Stimulated activated effector memory CD8-positive, alpha-beta T cell treated with anti-CD3 and anti-CD28 coated beads, Interleukin-12 subunit alpha, Interleukin-12 subunit beta, amount 100 ng/mL, for 72 hours (primary cell): ENCODE measurements at places on chromosomes 1 and 21.

DNA sequence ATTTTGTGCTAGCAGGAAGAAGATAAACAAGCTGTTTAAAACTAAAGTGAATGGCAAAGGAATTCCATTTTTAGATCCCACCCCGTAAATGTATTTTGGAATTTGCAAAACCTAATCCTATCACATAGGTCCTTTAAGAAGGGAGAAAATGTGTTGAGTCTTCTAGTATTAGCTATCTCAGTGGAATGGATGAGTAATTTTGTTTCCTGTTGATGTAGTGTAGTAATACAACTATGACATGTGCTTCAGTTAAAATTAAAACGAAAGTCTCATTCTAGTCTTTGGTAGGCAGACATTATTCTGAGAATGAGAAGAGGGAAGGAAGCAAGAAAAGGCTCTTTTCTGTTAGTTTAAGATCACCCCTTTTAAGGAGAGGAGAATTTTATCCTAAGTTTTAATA is 265.9 kb upstream of the C1orf105 start:
- DNase-seq = no peak

DNA sequence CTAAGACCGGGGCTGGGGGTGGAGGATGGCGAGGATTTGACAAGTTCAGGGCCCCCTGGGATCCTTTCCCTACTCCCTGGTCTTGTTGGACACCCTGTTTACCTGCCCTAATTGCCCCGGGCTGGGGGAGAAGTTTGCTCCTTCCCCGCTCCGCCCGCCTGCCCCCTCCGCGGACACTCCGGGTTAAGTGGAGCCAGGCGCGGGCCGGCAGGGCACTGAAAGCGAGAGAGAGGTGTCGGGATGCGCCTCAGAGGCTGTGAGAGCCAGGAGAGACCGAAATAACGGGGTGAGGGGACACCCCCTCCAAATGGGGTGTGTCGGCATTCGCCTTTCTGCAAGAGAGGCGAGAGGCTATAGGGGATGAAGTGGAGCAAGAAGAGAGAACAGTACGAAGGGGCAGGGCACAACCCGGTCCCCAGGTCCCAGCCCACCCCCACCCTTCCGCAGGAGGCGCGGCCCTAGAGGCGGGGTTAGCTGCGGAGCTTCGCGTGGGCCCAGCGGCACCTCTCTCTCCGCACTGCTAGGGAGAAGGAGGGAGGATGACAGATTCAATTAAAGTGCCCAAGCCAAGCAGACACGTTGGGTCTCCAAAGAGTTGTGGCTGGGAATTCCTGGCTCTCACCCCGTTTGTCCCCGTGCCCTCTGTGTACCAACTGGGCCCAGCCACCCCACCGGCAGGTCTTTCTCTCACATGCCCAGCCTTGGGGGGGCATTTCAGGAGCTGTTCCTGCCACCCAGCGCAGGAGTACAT is 3.8 kb downstream of the EFNA3 start:
- no peak for DNase-seq

GRCh38 chr1:18385239-18385790 is 95.4 kb upstream of the KLHDC7A start:
- no peak for DNase-seq

GRCh38 chr1:203547147-203547546 is 53.2 kb downstream of the OPTC start:
- no peak for DNase-seq

GRCh38 chr21:45138199-45139002 is 64.0 kb downstream of the ADARB1 start:
- peak; percentile 80 for DNase-seq

GRCh38 chr1:15288173-15288926 is 41.3 kb downstream of the FHAD1 start:
- DNase-seq = no peak

DNA sequence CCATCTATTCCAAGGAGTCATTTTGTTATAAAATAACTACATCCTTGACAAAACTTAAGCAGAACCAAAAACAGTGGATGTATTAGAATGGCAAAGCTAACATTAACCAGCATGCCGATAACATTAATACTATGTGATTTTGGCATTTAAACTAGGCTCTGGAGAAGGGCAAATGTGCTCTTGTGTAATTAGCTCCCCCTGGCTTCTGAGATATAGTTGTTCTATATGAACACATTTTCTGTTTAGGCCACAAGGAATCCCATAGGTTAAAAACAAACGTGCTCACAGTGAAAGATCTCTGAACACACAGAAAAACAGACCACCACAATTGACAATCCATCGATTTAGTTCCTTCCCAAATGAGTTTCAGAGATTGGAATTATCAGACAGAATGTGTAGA is 57.4 kb upstream of the TARS2 start:
- no peak for DNase-seq

- DNase-seq = no peak
These were observed 9.0 kb upstream of the DMRTB1 start for GRCh38 chr1:53450225-53450624.

DNA sequence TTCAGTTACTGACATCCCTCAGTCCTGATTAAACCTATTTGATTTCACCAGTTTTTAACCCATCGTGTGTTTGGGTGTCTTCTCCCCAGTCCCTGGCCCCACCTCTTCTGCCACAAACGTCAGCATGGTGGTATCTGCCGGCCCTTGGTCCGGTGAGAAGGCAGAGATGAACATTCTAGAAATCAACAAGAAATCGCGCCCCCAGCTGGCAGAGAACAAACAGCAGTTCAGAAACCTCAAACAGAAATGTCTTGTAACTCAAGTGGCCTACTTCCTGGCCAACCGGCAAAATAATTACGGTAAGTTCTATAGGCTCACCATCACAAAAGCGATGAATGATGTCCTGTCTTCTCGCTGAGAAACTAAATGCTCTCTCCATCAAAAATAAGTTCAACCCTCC is 28.7 kb downstream of the NBPF3 start:
- DNase-seq = no peak

GRCh38 chr1:104309673-104310072 is 560.0 kb downstream of the AMY1C start:
- DNase-seq = no peak

DNA sequence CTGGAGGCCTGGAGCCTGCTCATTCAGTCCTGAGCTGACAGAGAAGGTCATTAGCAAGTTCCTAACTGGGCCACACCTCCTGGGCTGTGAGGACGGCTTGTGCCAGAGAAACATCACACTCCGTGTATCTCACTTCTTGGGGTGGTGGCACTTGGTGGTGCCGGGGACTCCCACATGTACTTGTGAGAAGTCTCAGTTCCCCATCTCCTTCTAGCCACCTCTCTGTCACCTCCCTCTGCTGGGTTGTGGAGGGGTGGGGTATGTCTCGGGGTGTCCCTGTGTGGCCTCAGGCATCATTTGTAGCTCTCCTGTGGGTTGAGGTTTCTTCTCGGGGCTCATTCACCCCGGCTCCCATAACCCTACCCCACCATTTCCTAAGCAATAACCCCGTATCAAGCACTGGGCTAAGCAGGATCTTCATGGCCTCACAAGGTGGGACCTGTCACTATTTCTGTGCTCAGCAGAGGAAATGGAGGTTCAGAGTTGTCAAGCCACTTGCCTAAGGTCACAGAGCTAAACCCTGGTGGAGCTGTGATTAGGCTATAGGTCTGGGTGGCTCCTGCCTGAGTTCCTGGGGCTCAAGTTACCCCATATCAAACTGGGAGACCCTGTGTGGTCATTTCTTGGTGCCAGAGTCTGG is 62.5 kb downstream of the UBIAD1 start:
- DNase-seq = no peak

DNA sequence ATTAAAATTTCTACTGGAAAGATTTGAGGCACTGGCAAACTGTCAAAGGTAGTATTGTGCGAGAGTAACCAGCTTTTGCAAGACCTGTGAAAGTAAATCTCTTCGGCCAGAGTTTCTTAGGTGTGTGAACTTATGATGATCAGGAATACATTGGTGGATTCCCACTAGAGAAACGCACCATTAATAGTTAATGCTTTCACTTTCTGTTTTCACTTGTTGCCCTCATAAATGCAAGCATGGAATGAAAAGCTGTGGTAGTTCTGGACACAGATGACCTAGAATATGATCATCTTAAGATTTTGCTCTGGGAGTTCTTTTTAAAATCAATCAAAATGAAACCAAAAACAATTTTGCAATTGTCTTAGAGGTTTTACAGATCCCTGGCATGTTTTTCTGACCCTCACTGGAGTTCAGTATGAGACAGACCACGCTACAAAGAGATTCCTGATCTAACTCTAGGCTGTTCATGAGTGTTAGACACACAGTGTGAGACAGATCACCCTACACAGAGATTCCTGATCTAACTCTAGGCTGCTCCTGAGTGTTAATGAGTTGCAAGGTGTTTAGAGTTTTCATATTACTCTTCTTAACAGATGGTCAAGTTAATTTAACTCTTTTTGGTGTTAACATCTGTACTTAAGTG is 98.8 kb downstream of the SDCCAG8 start:
- DNase-seq = no peak

DNA sequence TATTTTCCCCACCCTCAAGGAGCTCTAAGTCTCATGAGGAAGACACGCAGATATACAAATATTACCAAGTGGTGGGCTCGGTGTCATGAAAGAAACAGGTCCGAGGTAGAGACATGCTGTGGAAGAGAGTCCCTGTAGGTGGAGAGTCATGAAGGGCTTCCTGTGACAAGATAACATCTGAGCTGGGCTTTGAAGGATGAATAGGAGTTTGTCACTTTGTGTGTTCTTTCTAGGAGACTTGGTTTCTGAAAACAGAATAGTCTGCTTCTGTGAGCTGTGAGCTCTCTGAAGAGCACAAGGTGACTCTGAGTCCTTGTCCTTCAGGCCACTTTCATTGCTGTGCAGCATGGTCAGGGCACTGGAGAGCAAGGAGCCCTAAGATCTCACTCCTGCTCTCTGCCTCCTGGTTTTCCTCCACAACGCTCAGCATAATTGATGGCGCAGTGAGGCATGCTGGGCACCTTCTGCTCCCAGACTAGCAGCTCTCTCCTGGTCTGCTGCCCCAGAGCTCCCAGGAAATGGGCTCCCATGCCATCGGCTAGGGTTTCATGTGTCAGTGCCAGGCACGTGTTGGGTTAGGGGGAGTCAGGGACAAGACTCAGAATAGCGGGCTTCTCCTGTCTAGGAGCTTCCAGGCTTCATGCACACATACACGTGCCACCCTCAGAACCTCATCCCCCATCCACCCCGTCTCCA is 209.9 kb upstream of the CSF3R start:
- no peak for DNase-seq

- no peak for DNase-seq
These were observed 17.5 kb upstream of the TRAPPC10 start for GRCh38 chr21:43994646-43995045.

- no peak for DNase-seq
These were observed 32.8 kb upstream of the CHRM3 start for GRCh38 chr1:239353536-239353935.

DNA sequence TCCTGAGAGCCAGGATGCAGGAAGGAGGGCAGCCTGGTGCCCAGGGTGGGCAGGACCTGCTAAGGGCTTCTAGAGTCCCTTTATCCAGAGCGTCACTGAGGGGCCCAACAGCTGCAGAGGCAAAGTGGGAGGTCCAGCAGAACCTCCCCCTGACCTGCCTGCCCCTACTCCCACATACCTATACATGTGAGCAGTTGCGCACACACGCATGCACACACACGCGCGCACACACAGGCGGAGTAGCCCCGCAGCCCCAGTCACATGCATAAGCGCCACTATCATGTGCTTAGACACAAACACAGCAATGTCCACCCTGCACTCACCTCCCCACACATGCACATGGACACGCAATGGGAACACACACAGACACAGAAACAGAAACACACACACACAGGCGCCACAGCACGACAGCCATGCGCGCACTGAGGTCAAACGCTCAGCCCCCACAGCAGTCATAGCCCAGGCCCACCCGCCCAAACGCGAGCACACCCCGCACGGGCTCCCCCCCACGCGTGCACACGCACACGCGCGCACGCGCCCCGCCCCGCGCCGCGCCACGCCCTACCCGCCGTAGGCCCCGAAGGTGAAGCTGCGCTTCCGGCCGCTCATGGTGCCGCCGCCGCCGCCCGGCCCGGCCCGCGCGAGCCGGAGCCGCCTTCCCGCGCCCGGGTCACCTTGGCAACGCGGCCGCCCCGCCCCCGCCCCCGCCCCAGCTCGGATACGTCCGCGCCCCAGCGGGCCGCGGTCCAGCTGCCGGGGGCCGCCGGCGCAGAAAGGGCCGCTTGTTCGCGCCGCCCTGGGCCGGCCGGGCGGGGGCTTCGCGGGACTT is 17.7 kb downstream of the RAP1GAP start:
- no peak for DNase-seq

- DNase-seq = no peak
These were observed 157.6 kb upstream of the CAMK1G start for GRCh38 chr1:209425959-209426358.

DNA sequence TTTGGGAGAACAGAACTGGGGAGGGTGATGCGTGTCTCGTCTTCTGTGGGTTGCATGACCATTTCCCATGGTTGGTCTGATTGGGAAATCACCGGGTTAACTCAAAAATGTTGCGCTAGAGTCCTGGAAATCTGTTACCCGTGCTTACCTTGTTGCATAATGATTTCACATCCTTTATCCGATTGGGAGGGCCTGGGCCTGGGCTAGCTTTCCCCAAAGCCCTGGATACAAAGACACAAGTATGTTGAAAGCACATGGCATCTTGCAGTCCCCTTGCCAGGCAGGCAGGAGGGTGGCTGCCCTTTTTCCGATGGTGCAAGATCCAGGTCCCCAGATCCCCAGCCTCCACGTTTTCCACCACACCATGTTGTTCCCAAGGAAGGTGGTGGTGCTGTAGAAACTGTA is 582 bp downstream of the TRPM2 start:
- DNase-seq = no peak

DNA sequence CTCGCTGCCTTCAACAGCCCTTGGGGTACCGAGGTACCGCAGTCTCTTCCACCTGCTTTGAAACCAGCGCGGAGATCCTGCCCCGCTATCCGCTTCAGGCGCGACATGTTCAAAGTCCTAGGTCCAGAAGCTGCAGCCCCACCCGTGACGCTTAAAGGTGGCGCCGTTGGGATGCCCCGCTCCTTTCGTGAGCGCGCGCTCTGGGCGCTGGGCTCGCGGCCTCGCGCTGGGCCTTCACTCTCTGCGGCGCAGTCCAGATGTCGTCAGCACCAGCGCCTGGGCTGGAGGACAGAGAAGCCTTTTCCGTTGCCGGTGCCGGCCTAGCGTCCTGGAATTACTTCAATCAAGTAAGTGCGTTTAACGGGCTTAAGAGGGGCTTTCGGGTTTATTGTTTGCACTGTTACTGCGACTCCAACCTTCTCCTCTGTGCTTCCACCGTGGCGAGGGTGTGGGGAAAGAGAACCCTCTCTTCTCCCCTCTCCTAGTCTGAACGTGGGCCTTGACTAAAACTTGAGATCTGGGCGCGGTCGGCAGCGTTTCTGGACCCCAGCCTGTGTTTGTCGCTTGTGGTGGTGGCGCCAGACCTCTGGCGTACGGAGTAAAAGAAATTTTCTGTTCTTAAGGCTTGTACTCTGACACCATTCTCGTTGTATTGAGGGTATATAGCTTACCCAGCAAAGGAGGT is at the start of gene LRRC40:
LRRC40 (minus strand) TSS at position 146 of the 685 bp plus-strand sequence; CDS start at position 107, 39 bp downstream.
- peak; percentile 97 for DNase-seq
